ENCODE measurements at places on chromosomes 11 and 22. TPM values are rescaled to one million over a fixed set of nuclear protein-coding genes. Genes with fewer than 3 reads are reported as not detected.

The IL18 gene
- polyA plus RNA-seq: 88.9 TPM

The BTBD18 gene
- polyA plus RNA-seq: not detected

The CNTF gene
- 0.28 TPM for polyA plus RNA-seq

The MRGPRF gene
- 9.2 TPM for polyA plus RNA-seq

The TYMP gene
- polyA plus RNA-seq: 641 TPM

The ARHGAP32 gene
- polyA plus RNA-seq: 5.6 TPM

The F2 gene
- not detected for polyA plus RNA-seq

The THY1 gene
- polyA plus RNA-seq: 5.1 TPM

The SCUBE1 gene
- 3.7 TPM for polyA plus RNA-seq

The HTR3A gene
- polyA plus RNA-seq: 0.78 TPM

The SAA2 gene
- polyA plus RNA-seq: 1,381 TPM

The FOLR1 gene
- polyA plus RNA-seq: 212 TPM

The CHST1 gene
- polyA plus RNA-seq: 1.7 TPM

The RIMBP3C gene
- 0.05 TPM for polyA plus RNA-seq

The PVALB gene
- polyA plus RNA-seq: 3.0 TPM

The SNRPD3 gene
- polyA plus RNA-seq: 113 TPM

The P2RY2 gene
- polyA plus RNA-seq: 9.1 TPM

The GNAZ gene
- polyA plus RNA-seq: 0.94 TPM

The SLC43A3 gene
- 61.4 TPM for polyA plus RNA-seq

The GRK3 gene
- 9.0 TPM for polyA plus RNA-seq

The OR2AT4 gene
- not detected for polyA plus RNA-seq

The H19 gene
- polyA plus RNA-seq: 305 TPM

The OR52E5 gene
- polyA plus RNA-seq: not detected

The CYB5R2 gene
- polyA plus RNA-seq: 12.5 TPM

The CALCA gene
- polyA plus RNA-seq: 6.2 TPM

Measured in lung (tissue), 17 donors.